MV-4-11 (cell line): ENCODE measurements at places on chromosomes 12 and 14.

GRCh38 chr14:43872752-43873655 is 634.1 kb downstream of the FSCB start:
- DNase-seq, result no peak

GRCh38 chr14:32934881-32935633 is 3.6 kb upstream of the NPAS3 start:
- no peak for DNase-seq

GRCh38 chr14:35695072-35695471 is 114.0 kb downstream of the RALGAPA1 start:
- no peak for DNase-seq

DNA sequence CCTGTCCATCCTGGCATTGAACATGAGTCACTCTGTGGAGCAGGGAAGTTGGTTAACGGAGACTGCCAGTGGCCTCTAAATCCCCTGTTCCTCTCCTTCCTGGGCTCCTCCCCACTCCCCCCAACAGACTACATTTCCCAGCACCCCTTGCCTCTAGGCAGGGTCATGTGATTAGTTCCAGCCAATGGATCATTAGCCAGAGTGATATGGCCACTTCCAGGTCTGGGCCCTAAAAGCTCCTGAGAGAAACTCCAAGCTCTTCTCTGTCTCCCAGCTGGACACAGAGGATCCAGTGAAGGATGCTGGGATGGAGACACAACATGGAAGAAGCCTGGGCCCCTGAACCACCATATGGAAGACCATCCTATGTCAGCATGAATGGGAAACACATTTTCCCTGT is 54.4 kb upstream of the RFLNA start:
- DNase-seq, result peak; percentile 21

GRCh38 chr12:13609894-13610679 is 371.3 kb downstream of the GRIN2B start:
- DNase-seq, result no peak

- DNase-seq, result peak; percentile 93
These were observed 6.0 kb downstream of the FBXW8 start for GRCh38 chr12:116916714-116917114.

GRCh38 chr12:69329669-69330428 is 18.3 kb upstream of the LYZ start:
- DNase-seq, result peak; percentile 54

DNA sequence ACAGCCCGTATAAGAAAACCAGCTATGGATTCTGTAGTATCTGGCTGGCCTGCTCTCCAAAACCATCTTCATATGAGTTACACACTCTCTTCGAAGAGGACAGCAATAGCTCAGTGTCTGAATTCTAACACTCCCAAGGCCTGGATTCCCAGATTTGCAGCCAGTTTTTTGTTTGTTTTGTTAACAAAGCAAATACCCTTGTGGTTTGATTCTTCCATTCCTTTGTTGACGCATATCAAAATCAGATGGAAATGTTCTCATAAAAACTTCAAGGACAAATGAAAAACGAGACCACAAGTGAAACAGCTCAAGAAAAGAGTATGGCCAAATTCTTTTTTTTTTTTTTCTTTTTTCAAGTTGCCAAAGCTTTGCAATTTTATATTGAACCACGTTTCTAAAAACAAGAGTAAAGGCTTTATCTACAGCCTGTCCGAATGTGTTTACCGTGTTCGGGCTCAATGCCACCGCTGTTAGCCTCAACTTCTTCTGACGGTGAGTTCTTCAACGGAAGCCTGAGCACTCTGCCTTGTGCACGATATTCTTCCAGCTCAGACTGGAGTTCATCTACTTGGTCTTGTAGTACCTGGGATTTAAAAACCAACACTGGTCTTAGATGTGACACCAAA is 67.5 kb downstream of the NIN start:
- no peak for DNase-seq

GRCh38 chr12:108337235-108338223 is 1.6 kb downstream of the CMKLR1 start:
- DNase-seq, result peak; percentile 64
